Right renal cortex interstitium (tissue), 3 donors: ENCODE measurements at places on chromosomes 12 and 14. TPM values are rescaled to one million over a fixed set of nuclear protein-coding genes. Genes with fewer than 3 reads are reported as not detected.

Gene RTN1
- polyA plus RNA-seq, result 3.0 TPM

Gene RHOJ
- polyA plus RNA-seq, result 20.5 TPM

Gene B4GALNT1
- polyA plus RNA-seq, result 0.37 TPM

Gene FOXN4
- 1.1 TPM for polyA plus RNA-seq

Gene CCNB1IP1
- 118 TPM for polyA plus RNA-seq

Gene CLIP1
- polyA plus RNA-seq, result 41.1 TPM

Gene PROX2
- polyA plus RNA-seq, result 0.39 TPM

Gene KLRG1
- 3.0 TPM for polyA plus RNA-seq

Gene ASIC1
- 3.3 TPM for polyA plus RNA-seq

Gene RD3L
- 0.14 TPM for polyA plus RNA-seq

Gene CLEC4A
- 1.6 TPM for polyA plus RNA-seq

Gene SUOX
- polyA plus RNA-seq, result 47.4 TPM
